GM04504 (cell line): ENCODE measurements at places on chromosomes 4 and X.

GRCh38 chr4:1984406-1985191 lies 24.2 kb downstream of the NELFA start:
- DNase-seq: no peak

GRCh38 chrX:19372170-19372546 lies 28.4 kb downstream of the PDHA1 start:
- DNase-seq: peak; percentile 30

DNA sequence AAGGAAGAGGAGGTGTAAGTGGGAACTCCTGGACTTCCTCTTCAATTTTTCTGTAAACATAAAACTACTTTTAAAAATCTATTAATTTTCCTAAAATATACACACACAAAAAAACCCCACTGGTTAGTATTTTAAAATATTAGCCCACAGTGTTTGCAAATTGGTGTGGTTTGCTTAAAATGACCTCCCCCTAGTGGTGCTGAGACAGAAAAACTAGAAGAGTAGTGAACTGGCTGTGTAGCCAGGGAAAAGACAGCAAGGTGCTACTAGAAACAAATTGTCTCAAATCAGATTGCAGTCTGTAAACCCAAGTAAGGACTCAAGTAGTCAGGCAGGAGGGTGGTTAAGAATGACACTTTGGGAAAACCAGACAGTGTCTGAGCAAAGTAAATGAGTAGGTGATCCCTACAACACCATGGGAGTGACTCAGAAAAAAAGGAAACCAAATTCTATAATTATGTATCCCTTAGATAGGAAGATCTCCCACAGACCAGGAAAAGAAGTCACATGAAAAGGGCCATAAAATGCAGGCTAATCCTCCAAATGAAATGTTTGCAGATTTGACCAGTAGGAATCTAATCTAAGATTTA lies 26.0 kb downstream of the AMTN start:
- no peak for DNase-seq

DNA sequence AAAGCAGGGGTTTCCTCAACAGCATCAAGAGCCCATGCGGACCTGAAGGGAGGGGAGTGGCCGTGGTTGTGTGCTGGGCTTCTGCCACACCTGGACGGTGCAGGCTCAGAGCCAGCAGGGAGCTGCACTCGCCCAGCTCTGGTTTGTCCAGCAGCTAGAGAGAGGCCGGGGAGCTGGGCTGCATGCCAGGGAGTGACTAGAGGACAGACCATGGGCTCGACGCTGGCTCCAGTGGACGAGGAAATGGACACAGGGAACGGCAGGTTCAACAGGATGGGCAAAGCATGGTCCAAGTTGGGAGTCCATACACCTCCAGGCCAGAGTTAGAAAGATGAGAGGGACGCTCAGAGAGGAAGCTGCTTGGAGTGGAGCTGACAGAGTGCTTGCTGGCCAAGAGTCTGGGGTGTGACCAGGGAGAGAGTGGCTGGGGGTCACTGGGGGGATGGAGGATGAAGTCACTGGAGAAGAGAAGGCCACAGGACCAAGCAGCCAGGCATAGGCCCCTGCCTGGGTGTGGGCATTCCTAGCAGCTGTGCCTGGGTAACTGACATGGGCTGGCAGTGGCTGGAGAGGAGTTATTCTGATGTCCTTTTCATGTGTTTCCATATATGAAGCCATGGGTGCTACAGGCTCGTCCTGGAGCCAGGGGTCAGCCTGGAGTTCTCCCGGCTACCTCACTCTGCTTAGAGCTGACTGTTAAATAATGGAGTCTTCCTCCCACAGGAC lies 42.8 kb downstream of the HTT-AS start:
- no peak for DNase-seq

DNA sequence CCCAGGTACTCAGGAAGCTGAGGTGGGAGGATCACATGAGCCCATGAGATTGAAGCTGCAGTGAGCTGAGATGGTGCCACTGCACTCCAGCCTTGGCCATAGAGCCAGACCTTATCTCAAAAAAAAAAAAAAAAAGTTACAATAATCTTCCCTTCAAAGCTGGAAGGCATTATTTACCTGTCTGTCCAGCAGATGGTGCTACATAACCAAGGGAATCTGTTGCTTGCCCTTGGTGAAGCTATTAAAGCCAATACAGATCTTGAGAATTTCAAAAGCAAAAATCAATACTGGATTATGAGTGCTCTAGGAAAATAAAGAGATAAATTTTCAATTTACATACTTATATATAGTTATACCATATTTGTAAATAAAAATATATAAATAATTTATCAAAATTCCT lies 25.9 kb downstream of the PKD2 start:
- DNase-seq: no peak

DNA sequence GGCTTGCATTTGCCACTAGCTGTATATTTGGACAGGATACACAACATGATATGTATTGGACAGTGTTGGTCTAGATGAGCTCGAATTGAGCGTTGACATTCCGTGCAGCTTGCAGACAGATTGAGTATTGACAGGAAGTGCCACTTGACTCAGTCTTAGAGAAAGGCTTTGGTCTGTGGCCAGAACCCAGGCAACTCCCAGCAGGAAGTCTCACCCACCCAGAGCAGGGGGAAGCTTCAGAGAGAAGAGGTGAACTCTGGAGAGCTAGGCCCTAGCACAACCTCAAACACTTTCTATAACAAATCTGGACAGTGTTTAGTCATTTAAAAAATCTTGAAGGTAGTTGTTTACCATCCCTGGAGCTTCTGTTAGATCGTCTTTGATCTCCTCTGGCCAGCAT lies 280.5 kb downstream of the FBXW7 start:
- no peak for DNase-seq

GRCh38 chr4:62399242-62399641 lies 1199.1 kb downstream of the ADGRL3 start:
- no peak for DNase-seq

DNA sequence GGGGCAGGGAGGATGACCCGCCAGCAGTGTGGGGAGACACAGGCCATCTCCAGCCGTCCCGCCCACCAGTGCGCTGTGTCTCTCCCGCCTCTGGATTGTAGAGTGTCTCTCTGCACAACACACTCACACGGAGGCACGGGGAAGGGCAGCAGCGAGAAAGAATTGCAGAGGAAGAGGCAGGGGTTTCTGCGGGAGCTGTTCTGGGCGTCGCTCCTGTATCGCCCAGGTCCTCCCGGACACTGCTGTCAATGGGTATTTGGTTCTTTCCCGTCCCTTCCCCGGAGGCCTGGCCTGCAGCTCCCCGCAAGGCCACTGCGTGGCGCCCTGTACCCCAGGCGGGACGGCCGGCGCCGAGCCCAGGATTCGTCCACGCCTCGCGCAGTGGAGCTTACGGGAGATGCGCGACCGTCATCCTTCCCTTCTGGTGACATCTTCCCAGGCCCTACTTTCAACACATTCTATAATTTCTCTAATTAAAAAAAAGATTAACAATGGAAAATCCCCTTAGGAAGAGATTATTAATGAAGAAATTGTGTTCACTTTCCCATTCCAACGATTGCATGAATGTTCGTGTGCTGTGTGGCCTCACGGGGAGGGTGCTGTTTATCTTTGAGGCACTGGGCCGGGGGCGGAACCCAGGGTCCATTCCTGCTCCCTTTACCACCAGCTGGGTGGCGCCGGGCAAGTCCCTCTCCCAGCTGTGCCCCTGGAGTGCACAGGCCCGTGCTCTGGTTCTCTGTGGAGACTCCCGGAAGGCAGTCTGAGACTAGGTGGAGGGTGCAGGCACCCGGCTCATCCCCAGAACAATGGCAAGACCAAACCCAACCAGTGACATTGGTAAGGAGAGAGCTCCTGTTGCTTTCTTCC lies 95.7 kb downstream of the CPZ start:
- DNase-seq: no peak

- DNase-seq: no peak
These were observed 63.7 kb downstream of the FHIP1A start for GRCh38 chr4:151472711-151473110.

DNA sequence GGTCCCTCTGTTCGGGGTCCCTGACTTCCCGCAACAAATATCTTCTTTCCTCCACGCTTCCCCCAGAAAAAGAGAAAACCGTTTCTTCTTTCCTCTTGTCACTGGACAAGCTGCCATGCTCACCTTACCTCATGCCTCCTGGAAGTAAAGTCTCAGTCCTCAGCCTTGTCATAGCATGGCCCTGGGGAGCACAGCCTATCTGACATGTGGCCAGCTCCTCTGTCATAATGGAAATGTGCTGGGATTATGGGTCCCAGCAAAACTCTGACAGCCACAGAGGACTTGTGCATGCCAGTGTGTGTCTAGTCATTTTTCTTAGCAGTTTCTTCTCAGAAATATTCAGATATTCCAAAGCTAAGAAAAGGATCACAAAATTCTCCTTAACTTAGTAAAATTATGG lies 122.4 kb downstream of the AASDH start:
- DNase-seq: no peak

GRCh38 chr4:74109116-74109869 lies 10.3 kb upstream of the CXCL2 start:
- DNase-seq: peak; percentile 89

DNA sequence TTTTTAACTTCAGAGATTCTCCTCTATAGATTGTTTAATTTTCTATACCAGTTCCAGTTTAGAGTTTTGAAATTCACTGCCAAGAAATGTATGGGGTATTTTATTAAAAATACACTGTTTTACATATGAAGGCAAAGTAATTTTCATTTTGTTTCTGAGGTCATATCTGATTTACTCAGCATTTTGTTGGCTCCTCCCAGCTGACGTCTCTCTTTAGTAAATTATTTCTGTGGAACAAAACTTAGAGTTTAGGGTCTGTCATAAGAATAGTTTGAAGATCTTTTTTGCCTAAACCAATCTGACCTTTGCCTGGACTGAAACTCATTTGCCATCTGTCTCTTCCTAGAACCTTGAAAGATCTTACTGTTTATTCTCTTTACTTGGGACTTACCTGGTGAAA lies 16.9 kb downstream of the FNIP2 start:
- no peak for DNase-seq

DNA sequence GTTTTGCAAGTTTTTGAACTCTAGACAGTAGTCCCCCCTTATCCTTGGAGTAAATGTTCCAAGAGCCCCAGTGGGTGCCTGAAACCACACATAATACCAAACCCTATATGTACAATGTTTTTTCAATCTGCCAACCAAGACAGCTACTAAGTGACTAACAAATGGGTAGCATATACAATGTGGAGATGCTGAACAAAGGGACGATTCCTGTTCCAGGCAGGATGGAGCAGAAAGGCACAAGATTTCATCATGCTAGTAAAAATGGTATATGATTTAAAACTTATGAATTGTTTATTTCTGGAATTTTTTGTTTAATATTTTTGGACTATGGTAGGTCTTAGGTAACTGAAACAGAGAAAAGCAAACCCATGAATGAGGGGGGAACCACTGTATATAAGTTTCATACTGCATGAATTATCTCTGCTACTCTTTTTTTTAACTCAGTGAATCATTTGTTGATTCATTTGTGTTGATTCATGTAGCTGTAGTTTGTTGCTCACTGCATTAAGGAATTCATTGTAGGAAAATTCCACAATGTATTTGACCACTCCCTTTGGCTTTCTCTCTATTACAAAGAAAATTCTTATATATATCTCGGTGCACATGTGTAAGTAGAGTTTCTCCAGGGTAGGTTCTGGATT lies 21.9 kb upstream of the ANXA3 start:
- peak; percentile 33 for DNase-seq

DNA sequence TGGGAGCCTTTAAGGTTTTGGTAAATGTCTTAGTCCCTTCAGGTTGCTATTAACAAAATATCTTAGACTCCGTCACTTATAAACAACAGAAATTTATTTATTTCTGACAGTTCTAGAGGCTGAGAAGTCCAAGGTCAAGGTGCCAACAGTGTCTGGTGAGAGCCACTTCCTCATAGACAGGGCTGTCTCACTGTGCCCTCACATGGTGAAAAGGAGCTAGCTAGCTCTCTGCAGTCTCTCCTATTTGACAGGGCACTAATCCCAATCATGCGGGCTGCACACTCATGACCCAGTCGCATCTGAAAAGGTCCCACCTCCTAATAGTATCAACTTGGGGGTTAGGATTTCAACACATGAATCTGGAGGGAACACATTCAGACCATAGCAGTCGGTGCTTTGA lies 63.4 kb upstream of the KLF3 start:
- no peak for DNase-seq

DNA sequence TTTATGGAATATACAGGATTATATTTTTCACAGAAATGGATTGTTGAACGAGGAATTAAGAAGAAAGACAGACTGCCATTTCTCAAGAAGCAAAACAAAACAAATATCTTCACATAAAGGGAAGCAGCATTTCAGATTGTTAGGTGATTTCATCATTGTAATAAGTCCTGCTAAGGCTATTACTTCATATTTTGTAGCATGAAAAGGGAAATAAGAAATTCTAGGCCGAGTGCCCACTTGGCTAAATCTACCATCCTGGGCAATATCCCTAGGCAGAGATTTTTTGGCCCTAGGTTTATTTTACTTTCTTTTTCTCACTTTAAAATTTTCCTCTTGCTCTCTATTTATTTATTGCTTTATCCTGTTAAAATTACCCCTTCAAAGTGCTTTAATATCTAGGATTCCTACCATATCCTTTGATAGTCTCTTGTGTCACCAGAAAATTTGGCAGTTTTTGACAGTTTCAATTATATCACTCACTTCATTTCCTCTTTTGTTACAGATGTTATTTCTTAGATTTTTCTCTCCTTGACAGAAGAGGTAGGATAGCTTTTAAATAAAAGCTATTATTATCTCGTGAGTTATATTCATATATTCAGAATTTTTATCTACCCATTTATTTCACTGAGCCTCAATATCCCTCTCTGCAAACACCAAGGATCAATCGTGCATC lies 142.3 kb downstream of the PDGFC start:
- DNase-seq: peak; percentile 50

- DNase-seq: no peak
These were observed 50.2 kb upstream of the GRIA2 start for GRCh38 chr4:157170321-157170720.
